ENCODE measurements at places on chromosomes 2 and 18.

- DNase-seq = no peak
Measured at GRCh38 chr2:188701836-188702235, 272.3 kb upstream of the COL3A1 start.

- DNase-seq = no peak
Measured at GRCh38 chr18:32190209-32190608, 370 bp downstream of the MEP1B start.

DNA sequence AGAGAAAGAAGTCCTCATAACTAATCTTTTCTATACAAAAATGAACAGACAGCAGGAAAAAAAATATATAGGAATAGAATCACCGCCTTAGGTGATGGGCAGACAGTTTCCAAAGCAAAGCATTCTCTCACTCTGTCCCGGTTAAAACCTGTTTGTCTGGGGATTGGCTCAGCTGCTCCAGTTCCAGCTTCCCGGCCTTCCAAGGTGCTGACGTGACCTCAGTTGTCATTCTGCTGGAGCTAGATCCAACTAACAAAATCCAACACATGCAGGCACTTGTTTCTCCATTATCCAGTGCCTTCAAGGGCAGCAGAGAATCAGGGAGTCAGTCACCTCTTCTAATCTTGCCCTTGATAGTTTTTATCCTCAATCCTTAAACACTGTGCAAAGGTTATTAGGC lies 52.8 kb downstream of the IKZF2 start:
- DNase-seq = no peak

- DNase-seq = no peak
Measured at GRCh38 chr2:224211181-224211480, 172.0 kb upstream of the SERPINE2 start.

DNA sequence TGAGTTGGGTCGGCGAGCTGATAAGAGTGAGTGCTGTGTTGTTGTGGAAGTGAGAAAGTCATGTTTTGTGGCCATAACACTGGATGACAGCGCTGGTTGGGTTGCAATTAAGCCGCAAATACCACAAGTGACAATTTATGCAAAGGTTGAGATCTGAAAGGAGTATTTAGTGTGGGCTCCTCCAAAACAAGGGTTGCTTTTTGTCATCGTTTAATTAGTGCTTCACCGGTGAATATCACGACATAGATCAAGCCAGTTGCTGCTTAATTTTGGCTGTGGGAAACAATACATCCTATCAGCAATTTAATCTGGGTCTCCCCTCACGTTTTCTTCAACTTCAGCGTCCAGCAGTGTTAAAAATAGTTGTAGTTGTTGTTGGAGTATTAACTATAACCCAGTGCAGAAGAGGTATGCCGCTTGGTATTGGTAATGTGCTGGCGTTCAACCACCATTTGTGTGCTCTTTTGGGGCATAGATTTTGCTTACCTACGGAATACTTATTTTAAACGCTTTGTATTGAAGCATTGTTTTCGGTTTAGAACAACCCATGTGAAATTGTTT lies 662 bp downstream of the ACVR2A start:
- peak; percentile 69 for DNase-seq

- no peak for DNase-seq
Measured at GRCh38 chr2:198102856-198103255, 298.5 kb downstream of the PLCL1 start.

DNA sequence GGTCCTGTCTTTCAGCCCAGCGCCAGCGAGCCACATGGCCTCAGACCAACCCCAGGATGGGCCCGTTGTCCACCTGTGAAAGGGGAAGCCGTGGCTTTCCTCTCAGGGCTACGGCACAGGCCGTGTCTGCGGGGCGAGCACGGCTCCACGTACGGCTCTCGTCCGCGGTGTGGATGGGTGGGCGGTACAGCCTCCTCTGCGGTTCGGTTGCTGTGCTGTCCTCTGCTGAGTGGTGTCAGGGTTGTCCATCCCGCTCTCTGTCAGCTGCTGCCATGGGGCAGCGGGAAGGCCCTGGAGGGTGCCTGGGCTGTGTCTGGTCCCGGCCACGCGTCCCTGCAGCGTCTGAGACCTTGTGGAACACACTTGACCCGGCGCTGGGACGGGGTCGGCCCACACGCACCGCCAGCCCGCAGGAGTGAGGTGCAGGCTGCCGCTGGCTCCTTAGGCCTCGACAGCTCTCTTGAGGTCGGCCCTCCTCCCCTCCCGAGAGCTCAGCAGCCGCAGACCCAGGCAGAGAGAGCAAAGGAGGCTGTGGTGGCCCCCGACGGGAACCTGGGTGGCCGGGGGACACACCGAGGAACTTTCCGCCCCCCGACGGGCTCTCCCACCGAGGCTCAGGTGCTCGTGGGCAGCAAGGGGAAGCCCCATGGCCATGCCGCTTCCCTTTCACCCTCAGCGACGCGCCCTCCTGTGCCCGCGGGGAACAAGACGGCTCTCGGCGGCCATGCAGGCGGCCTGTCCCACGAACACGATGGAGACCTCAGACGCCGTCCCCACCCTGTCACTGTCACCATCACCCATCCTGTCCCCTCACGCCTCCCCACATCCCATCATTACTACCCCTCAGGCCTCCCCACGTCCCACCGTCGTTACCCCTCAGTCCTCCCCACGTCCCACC lies 128.7 kb downstream of the NFATC1 start:
- DNase-seq = peak; percentile 68

DNA sequence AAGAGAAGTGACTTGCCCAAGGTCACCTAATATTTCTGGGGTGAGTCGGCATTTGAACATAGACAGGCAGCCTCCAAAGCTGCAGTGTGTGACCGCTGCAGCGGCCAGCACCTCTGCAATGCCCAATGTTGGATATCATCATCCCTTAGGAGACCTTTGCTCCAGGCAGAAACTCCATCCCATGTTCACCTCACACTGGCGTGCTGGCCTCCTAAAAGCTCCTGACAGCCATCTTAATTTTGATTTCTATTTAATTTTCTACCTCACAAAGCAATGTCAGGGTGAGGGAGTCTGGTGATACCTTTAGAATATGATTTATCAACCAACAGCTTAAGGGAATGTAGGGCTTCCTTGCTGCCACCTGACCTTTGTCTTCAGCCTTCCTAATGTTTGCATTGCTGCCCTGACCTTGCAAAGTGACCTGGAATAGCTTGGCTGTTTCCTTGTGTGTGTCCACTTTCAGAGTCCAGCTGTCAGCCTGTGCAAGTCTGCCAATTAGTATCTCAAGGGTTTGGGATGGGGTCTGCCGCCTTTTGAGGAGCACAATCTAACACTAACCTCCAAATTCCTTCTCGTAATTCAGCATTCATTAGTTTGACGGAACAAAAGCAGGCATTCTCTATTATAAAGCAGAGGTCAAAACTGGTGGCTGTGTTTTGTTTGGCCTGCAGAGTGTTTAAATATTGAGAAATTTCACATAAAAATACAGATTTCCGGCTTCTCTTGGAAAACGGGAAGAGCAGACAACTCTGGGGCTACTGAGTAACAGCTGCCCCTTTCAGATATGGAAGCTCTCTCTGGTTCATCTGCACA lies 127.6 kb downstream of the PLEKHM3 start:
- no peak for DNase-seq

GRCh38 chr18:57208047-57208446 lies 61.2 kb downstream of the BOD1L2 start:
- DNase-seq = no peak

GRCh38 chr2:226818930-226819329 lies 16.9 kb upstream of the RHBDD1 start:
- no peak for DNase-seq

DNA sequence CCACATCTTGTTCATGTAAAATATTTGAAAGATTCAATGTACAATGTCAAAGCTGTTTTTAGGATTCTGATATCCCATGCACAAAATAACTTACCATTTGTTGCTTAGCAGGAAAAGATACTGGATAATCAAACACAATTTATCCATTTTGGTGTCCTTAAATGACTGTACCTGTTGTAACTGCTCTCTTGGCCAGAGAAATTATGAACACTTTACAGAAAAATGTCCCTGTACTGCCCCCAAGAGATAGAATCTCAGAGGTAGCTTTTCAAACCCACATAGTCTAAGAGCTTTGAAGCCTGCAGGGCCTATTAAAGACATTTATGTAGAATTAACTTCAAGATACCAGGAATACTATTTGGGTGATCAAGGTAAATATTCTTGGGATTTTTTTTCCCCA lies 12.2 kb upstream of the ME2 start:
- peak; percentile 39 for DNase-seq

- no peak for DNase-seq
Measured at GRCh38 chr2:9983401-9984216, 32.1 kb downstream of the GRHL1 start.

- no peak for DNase-seq
Measured at GRCh38 chr2:111940333-111941196, 42.2 kb downstream of the MERTK start.

DNA sequence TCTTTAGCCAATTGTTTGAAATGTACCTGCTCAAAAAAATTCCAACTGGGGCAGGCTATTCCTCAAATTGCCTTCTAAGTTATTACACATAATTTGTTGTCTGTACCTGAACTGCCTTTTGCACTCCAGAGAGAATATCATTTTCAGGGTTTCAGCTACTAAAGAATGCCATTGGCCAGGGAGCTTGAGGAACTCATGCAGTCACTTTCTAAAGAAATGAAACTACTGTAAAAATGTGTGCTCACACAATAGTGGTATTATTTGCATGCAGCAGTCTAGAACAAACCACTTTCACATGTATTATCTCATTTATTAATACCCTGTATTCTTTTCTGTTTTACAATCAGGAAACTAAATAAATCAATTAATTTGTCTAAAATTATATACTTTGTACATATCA lies 152.2 kb downstream of the PID1 start:
- DNase-seq = no peak

DNA sequence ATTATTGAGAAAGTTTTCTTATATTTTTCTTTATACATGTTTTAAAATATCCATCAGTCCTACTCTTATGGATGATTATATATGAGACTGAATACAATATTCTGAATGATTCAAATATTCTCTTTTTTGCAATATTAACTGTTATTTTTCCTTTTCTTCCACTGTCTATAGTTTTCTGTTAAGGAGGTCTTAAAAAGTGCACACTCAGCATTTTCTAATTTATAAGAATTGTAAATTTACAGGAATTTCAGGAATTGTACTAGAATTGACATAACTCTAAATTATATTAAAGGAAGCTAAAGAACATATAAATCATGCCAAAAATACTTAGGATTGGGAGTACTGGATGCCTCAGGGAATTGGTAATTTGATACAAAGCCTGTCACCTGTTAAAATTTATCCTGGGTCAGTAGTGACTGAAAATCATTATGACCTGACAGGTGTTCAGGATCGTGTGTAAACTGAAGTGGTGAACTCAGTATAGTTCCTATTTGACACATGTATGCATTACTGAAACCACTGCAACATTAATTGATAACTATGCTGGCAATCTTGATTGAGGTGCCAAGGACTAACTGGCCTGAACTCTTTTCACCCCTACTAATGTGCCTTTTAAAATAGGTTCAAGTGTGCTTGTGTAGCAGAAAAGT lies 30.4 kb downstream of the MSTN start:
- DNase-seq = no peak

- no peak for DNase-seq
Measured at GRCh38 chr2:217459680-217460405, 543.0 kb downstream of the TNS1 start.

Measured in GM20000 (cell line).